ENCODE measurements at places on chromosomes 1 and 21. TPM values are rescaled to one million over a fixed set of nuclear protein-coding genes. Genes with fewer than 3 reads are reported as not detected.

DNA sequence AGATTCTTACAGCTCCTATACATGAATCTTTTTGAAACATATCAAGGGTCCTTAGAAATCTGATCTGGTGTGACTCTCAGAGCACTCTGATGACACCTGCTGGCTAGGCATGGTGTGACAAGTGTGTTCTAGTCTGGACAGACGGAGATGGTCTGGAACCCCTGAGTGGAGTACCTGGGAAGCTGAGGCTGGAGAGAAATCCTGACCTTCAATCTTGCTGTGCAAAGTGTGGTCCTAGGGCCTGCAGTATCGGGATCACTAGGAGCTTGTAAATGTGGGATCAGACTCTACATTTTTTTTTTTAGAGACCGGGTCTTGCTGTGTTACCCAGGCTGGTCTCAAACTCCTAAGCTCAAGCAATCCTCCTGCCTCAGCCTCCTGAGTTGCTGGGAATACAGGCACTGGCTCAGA lies 78.6 kb upstream of the SOD1 start:
- H3K27ac ChIP-seq, result no peak overlapping the region
- H3K4me3 ChIP-seq, result no peak overlapping the region
- DNase-seq, result peak; percentile 73
- no peaks in the 10 kb centered on the region for H3K36me3 ChIP-seq
- peaks cover 2% of the 10 kb centered on the region for H3K4me1 ChIP-seq
- peaks cover 19% of the 10 kb centered on the region for H3K27me3 ChIP-seq

- peak; percentile 23 for DNase-seq
- H3K4me3 ChIP-seq, result no peak overlapping the region
- H3K27me3 ChIP-seq, result no peaks in the 10 kb centered on the region
These were observed 38.0 kb downstream of the WDR4 start for GRCh38 chr21:42841156-42841915.

- no peaks in the 10 kb centered on the region for H3K27me3 ChIP-seq
- H3K36me3 ChIP-seq, result peaks cover 14% of the 10 kb centered on the region
- H3K27ac ChIP-seq, result peak overlapping the region; percentile 60
- peak overlapping the region; percentile 39 for H3K4me3 ChIP-seq
These were observed 31.4 kb downstream of the PCNT start for GRCh38 chr21:46355161-46356004.

GRCh38 chr1:199422206-199422605 lies 605.3 kb upstream of the NR5A2 start:
- no peaks in the 10 kb centered on the region for H3K4me1 ChIP-seq
- H3K27me3 ChIP-seq, result peaks cover 2% of the 10 kb centered on the region
- H3K36me3 ChIP-seq, result no peaks in the 10 kb centered on the region
- DNase-seq, result no peak
- no peak overlapping the region for H3K4me3 ChIP-seq
- no peak overlapping the region for H3K27ac ChIP-seq

- H3K36me3 ChIP-seq, result no peaks in the 10 kb centered on the region
- H3K4me1 ChIP-seq, result no peaks in the 10 kb centered on the region
- DNase-seq, result no peak
- H3K27ac ChIP-seq, result no peak overlapping the region
- H3K4me3 ChIP-seq, result no peak overlapping the region
These were observed 44.5 kb upstream of the ENAH start for GRCh38 chr1:225697428-225697827.

DNA sequence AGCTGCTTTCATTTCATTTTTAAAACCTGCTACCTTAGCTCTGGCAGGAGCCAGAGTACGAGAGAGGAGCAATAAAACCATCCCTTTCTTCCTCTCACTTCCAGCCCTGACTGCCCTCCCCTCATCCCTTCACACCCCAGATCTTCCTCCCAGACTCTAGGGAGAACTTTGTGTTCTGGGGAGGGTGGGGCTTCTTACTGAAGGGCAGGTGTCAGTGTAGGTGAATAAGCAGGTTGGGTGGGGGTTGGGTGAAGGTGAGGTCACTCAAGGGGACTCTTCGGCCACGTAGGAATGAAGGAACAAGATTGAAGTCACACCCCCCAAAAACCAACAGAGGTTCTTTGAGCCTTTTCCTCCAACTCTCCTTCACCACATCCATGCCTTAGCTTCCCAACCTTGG lies 88.9 kb downstream of the CD58 start:
- no peaks in the 10 kb centered on the region for H3K4me1 ChIP-seq
- H3K27me3 ChIP-seq, result peaks cover 1% of the 10 kb centered on the region
- no peak overlapping the region for H3K27ac ChIP-seq
- no peaks in the 10 kb centered on the region for H3K36me3 ChIP-seq

GRCh38 chr1:48182439-48182838 lies 40.1 kb upstream of the SLC5A9 start:
- H3K27ac ChIP-seq, result no peak overlapping the region
- H3K4me1 ChIP-seq, result no peaks in the 10 kb centered on the region
- DNase-seq, result no peak
- peaks cover 7% of the 10 kb centered on the region for H3K27me3 ChIP-seq

- no peak overlapping the region for H3K4me3 ChIP-seq
- DNase-seq, result no peak
- no peak overlapping the region for H3K27ac ChIP-seq
- no peaks in the 10 kb centered on the region for H3K27me3 ChIP-seq
These were observed 142.6 kb downstream of the PEX14 start for GRCh38 chr1:10617318-10617717.

- DNase-seq, result no peak
- peak overlapping the region; percentile 60 for H3K4me3 ChIP-seq
- H3K4me1 ChIP-seq, result peaks cover 37% of the 10 kb centered on the region
These were observed 47.4 kb upstream of the OSBPL9 start for GRCh38 chr1:51569284-51570062.

DNA sequence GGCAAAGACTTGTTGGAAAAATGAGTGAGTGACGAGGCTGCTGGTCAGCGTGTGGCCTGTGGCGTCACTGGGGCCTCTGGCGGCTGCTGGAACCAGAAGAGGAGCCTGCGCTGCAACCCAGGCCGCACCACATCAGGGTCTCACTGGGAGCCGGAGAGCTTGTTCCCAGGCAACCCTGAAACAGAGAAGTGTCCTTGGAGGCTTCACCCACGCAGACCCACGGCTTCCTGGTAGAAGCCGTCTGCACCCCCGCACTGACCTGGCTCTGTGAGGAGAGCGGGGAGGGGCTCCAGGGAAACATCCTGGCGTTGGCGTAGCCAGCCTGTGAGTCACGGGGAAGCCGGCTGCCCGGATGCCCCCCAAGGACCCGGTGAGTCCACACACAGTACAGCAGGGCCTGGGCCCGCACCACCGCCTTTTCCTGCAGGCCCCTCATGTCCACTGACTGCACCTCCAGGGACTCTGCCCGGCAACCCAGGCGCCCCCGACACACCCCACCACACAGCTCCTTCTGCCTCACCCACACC lies 57.4 kb downstream of the COL6A1 start:
- H3K36me3 ChIP-seq, result no peaks in the 10 kb centered on the region
- H3K4me1 ChIP-seq, result no peaks in the 10 kb centered on the region
- no peak overlapping the region for H3K4me3 ChIP-seq
- no peak for DNase-seq
- no peak overlapping the region for H3K27ac ChIP-seq
- no peaks in the 10 kb centered on the region for H3K27me3 ChIP-seq

DNA sequence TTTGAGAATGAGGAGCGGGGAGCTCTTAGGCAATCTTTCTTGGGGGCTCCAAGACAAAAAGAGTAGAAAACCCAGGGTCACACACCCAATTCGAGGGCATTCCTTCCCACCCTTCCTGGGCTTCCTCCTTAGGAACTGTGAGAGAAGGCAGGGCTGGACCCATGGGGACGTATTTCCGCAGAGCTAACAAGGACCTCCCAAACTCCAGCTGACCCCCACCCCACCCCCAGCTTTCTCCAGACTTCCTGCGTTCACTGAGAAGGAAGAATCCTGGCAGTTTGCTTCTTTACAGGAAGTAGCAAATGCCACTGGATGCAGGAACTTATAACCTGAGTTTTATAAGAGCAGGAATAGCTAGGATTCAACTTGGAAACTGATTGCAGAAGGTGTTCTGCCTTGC lies 2.7 kb upstream of the LHX9 start:
- DNase-seq, result no peak
- H3K27me3 ChIP-seq, result peaks cover 98% of the 10 kb centered on the region
- no peak overlapping the region for H3K27ac ChIP-seq
- H3K4me1 ChIP-seq, result peaks cover 78% of the 10 kb centered on the region

DNA sequence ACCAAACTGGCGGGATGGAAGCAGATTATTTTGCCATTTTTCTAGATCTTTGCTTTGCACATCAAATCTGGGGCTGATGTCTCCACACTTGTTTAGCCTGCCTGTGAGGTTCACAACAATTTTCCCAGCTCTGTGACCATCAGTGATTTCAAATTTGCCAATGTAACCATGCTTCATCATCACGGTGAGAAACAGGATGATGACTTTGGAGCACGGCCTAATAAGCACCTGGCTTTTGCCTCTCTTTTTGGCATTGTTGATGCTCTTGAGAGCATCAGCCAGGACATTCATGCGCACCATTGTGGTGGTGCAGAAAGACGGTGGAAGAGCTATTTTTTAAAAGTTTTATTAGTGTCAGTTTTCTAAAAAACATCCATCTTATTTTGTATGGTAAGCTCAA lies 50.1 kb downstream of the IARS2 start:
- no peaks in the 10 kb centered on the region for H3K27me3 ChIP-seq
- no peaks in the 10 kb centered on the region for H3K4me1 ChIP-seq
- no peak for DNase-seq
- H3K27ac ChIP-seq, result no peak overlapping the region
- peaks cover 36% of the 10 kb centered on the region for H3K36me3 ChIP-seq

DNA sequence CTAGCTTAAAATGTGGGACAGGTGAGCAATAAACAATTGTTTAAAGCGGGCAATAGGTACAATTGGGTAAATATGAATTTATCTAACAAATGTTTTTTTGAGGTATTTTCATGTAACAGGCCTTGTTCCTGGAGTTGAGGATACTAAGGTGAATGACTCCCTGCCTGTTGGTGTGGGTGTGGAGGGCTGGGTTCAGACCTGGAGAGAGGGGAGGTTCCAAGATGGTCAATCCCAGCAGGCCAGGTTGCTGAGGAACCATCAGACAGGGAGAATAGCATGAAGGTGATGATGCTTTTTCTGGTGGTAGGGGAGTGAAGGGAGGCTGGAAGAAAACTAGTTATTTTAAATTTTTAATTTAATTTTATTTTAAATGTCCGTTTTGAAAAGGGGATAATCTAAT lies 46.3 kb downstream of the CDC14A start:
- H3K4me1 ChIP-seq, result peaks cover 63% of the 10 kb centered on the region
- H3K36me3 ChIP-seq, result peaks cover 34% of the 10 kb centered on the region
- no peak overlapping the region for H3K27ac ChIP-seq
- DNase-seq, result no peak

GRCh38 chr1:108878160-108878469 lies 1.3 kb downstream of the GPSM2 start:
- peak overlapping the region; percentile 91 for H3K4me3 ChIP-seq
- H3K27ac ChIP-seq, result no peak overlapping the region
- no peak for DNase-seq
- peaks cover 4% of the 10 kb centered on the region for H3K36me3 ChIP-seq

DNA sequence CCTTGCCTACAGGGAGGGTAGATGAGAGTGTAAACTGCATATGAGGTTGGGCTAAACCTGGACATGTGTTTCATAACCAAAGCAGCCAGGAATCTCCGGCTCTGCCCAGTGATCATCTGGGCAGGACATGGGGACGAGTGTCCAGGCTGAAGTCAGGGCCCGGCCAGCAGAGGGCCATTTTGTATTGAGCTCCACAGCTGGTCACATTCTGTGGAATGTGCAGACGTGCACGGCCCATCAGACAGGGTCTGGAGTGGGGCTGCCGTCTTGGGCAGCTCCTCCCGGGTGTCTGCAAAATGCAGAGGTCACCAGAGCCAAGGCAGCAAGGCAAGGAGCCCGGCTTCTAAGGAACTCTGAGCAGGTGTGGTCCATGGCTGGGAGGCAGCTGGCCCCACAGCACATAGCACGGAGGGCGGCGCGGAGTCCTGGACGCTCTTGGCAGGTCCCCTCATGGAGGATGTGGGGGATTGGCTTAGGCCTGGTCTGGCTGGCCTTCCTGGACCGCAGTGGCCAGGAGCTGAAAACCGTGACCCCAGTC lies 6.2 kb downstream of the LRRC3 start:
- no peak overlapping the region for H3K27ac ChIP-seq
- peaks cover 1% of the 10 kb centered on the region for H3K4me1 ChIP-seq
- no peaks in the 10 kb centered on the region for H3K27me3 ChIP-seq
- no peak for DNase-seq

DNA sequence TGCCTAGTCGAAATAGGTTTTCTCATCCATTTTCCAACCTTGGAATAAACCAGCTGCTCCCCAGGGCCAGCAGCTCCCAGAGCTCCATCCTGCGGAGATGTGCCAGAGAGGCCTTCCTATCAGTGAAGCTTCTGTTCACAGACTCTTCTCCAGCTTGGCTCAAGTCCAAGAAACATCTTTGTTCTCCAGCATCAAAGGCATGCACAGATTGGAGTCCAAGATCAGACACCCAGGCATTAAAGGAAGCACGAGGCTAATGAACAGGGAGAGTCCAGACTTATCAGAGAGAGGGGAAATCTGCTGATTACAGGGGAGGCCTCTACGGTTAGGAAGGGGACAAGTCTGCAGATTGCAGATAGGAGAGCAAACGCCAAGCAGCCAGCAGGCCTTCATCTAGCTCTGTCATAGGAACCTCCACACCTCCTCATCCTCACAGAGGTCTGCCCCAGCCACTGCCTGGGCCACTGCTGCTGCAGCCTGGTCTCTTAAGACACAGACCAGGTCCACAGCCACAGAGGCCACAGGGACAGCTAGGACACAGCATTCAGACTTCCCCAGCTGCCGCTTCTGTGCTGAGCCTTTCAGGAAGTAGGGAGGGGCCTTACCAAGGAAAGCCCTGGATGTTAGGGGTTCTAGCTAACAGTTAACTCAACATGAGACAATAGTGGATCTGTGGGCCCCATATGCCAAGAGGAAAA lies 3.4 kb downstream of the PRR9 start:
- peaks cover 10% of the 10 kb centered on the region for H3K27me3 ChIP-seq
- peaks cover 6% of the 10 kb centered on the region for H3K4me1 ChIP-seq
- H3K27ac ChIP-seq, result no peak overlapping the region
- H3K4me3 ChIP-seq, result no peak overlapping the region

DNA sequence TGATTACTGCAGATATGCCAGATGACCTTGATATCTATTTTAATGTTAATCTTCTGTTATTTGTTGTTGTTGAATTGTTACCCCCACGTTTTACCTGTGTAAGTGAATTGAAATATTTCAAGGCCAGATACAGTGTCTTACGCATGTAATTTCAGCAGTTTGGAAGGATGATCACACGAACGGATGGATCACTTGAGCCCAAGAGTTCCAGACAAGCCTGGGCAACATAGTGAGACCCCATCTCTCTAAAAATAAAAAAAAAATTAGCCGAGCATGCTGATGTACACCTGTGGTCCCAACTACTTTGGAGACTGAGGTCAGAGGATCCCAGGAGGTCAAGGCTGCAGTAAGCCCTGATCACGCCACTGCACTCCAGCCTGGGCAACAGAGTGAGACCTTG lies 32.2 kb downstream of the SDCCAG8 start:
- H3K36me3 ChIP-seq, result peaks cover 46% of the 10 kb centered on the region
- H3K27ac ChIP-seq, result peak overlapping the region; percentile 63
- DNase-seq, result no peak
- peak overlapping the region; percentile 2 for H3K4me3 ChIP-seq

LYPD8 gene
- total RNA-seq, result not detected

LCK gene
- total RNA-seq, result 472 TPM

PAPPA2 gene
- total RNA-seq, result 0.03 TPM

CROCC gene
- total RNA-seq, result 69.8 TPM

TMEM183A gene
- total RNA-seq, result 77.1 TPM

Measured in activated naive CD8-positive, alpha-beta T cell treated with anti-CD3 and anti-CD28 coated beads, Interleukin-2, amount 10 ng/mL, durations not matched to agents 7 days and 5 days (primary cell).